ENCODE measurements at places on chromosomes 2 and 18.
A peak's percentile ranks its signal among the peaks of the same experiment; 100 is the strongest.

DNA sequence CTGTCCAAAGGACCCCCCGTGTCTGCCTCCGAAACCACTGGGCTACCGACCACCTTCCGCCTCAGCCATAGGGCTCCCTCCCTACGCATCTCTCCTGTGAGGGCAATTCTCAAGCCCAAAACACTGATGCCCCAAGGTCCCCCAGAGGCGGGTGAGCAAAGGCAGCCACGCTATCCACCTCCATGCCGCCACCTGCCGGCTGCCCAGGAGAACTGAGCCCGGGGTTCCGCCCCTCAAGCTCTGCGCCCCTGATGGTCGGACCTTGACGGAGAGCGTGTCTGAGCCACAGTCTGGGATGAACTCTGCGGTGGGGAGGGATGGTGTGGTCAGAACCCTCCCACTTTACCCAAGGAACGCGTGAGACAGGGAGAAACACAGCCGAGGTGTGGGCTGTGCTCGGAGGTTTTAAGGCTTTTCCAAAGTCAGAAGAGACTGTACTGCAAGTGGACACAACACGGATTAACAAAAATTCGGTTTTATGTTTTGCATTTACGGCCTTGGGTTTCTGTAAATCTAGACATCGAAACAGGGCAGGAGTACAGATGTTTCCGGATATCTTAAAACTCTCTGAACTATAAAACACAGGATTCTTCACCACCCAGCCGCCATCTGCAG lies 114.1 kb downstream of the ZNF516 start:
- no peak for DNase-seq

DNA sequence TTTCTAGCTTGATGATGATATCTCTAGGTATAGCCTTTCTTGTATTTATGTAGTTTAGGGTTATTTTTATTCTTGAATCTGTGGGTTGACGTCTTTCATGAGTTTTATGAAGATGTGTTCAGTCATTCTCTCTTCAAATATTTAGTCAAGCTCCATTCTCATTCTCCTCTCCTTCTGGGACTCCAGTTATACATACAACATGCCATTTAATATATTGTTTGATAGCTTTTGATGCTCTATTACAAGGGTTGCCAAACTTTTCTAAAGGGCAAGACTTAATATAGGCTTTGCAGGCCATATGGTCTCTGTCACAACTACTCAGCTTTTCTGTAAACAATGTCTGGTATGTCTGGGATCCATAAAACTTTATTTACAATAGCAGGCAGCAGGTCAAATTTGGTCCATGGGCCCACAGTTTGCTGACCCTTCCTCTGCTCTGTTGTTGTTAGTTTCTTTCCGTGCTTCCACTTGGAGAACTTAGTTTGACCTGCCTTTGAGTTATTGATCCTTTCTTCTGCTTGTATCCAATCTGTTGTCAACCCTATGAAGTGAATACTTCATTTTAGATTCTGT lies 40.6 kb upstream of the GPAT2 start:
- DNase-seq = no peak

GRCh38 chr2:127612111-127612822 lies 33.7 kb upstream of the GPR17 start:
- DNase-seq = no peak

DNA sequence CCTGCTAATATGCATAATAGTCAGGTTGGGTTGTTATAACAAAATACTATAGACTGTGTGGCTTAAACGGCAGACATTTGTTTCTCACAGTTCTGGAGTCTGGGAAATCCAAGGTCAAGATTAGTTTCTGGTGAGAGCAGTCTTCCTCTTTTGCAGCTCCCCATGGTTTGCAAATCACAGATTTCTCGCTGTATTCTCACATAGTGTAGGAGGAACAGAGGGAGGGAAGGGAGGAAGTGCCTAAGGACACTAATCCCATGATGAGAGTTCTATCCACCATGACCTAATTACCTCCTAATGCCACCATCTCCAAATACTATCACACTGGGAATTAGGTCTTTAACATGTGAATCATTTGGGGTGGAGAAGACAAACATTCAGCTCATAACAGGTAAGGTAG lies 20.1 kb upstream of the PTH2R start:
- DNase-seq = no peak

DNA sequence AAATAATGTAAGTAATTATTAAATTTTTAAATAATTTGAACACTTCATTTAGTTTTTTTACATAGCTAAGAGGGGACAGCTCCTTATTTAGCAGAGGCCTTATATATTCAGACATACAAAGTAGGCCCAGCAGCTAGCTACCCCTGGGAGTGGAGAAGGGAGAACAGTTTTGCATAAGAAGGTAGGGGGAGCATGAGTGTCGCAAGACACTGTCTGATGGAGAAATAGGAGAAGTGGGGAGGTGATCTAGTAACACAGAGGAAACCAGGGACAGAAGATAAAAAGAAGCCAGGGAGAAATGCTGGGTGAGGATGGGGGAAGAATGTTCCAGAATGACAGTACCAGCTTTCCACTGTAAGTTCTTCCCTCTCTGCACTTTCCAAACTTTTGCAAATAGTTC lies 16.0 kb upstream of the RGPD4 start:
- DNase-seq = no peak

DNA sequence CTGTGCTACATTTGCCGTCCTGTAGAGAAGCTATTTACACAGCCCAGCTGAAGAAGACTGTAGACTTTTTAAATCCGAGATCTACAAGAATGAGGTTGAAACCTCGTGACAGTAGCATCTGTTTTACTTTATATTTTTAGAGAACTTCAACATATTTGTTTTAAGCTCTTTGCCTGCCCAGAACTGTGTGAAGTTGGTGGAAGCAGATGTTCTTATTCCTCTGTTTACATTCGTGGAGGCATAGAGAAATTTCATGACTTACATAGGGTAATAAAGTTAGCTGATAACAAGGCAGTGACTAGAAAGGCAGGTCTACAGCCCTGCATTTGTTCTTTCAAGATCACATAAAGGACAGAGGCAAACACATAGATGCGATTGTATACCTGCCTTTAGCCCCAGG lies 47.0 kb upstream of the MAP3K20 start:
- peak; percentile 71 for DNase-seq

DNA sequence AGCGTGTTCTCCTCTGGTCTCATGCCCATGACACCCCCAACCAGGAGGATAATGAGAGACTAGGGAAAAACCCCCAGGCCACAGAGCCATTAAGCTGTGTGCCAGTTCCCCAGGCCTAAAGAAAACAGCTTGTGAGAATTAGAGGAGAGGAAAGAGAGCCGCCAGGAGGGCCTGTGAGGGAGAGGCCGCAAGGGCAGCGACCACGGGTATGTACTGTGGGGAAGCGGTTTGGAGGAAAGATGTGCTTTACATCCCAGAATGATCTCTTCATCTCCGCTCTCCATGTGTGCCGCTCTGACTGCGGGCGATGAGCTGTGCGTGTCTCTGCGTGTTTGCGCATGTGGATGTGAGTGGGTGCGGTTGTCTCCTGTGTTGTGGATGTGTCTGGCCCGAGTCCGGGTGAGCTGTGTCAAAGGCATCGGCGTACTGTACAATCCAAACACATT lies 82.9 kb downstream of the DYSF start:
- no peak for DNase-seq

Data from fibroblast of the conjunctiva (primary cell).